GM19239 (cell line): ENCODE measurements at places on chromosomes 2 and 18.
A peak's percentile ranks its signal among the peaks of the same experiment; 100 is the strongest.

DNA sequence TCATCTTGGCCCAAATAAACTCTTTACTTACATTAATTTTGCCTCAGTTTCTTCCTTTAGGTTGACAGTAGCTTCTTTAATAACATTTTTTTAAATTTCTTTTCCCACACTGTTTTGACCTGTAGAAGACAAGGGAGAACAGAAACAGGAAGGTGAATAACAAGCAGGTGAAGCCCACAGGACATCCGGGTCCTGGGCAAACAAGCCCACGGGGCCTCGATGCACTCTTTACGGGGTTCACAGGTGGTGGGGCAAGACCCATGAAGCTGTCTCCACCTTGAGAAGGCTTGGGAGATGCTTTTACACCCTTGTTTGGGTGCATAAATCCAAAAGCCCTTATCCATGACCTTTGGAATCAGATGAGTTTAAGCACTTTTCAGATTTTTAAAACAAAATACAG lies 301.0 kb upstream of the MGAT5 start:
- DNase-seq = no peak

- DNase-seq = no peak
Observed at GRCh38 chr2:26860211-26860850, 12.4 kb downstream of the DPYSL5 start.

DNA sequence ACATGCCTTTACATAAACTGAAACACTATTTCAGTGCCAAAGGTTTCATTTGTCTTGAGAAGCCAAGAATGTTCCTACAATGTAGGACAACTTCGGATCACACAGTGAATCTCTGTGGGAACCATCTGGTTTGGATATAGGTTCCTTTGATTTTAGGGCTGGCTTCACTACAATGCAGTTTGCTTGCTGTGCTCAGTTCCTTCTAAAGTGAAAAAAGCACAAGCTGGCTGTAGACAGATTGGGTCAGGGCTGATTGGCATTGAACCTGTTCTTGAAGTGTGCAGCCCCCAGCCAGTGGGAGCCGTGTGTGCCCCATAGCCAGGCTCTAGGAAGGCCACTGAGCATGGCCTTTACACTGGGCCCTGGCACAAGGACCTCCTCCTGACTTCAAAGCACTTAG lies 167.9 kb upstream of the HNRNPA3 start:
- DNase-seq = no peak

- DNase-seq = no peak
Observed at GRCh38 chr2:199100326-199101110, 357.2 kb downstream of the SATB2 start.

GRCh38 chr2:163594497-163594896 lies 141.3 kb downstream of the FIGN start:
- no peak for DNase-seq

DNA sequence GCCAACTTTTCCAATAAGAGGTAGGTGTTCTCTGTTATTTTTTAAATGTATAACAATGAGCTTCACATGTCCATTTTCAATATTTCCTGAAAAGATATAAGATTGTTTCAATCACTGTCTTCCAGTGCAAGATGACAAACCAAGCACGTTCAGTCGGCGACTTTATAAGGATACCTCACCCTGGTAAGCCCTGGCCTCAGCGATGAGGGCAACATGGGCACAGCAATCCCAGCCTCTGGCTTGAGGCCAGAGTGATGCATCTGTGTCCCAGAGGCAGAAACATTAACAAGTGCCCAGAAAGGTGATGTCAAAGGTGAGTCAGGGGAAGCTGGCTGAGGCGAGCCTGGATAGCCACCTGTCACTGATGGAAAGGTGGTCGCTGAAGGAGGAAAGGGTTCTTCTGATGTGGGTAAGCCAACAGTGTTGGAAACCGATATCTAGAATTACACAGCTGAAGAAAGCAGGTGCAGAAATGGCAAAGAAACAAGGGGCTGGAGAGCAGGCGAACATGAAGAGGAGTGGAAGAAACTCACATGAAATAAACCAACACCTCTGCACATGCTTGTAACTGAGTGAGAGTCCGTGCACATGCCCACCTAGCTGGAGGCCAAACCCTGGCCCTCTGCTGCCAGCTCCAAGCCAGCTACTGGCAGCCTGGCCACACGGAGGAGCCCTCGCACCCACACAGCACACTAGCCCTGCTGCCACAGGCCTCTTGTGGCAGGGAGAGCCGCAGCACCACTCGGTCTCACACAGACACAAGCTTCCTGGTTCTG lies 65.5 kb downstream of the FBXO15 start:
- DNase-seq = peak; percentile 53

GRCh38 chr18:53567929-53568574 lies 656.4 kb downstream of the MBD2 start:
- peak; percentile 15 for DNase-seq

DNA sequence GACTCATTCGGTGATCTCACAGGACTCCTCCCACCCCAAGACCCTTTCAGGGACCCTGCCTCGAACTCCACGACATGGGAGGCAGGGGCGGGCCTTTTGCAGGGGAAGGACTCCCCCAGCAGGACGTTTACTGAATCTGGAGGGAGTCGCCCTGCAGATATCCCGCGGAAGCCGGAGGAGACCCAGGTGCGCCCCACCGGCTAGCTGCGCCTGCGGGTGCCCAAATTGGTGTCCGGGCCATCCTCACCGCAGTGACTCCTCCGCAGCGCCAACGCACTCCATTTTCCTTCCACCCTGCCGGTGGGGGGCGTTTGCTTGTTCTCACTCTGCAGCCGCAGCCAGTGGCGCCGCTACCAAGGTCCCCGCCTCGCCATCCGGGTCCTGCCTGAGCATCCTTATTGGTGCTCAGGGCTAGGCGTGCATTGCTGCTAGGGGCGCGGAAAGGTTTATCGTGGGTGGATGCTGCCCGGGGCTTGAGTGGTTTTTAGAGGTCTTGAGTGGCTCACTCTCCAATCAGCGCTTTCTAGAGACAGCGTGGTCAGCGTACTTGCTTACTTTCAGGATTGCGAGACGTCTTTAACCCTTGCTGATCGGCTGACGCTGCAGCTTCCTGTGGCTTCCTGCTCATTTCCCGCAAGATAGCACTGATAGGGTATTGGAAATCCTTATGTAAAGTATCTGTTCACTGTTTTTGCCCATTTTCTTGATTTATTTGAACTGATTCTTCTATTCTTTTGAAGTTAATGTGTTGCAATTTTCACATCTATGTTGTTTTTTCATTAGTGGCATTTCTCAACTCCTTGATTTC lies 81.4 kb downstream of the BIN1 start:
- DNase-seq = peak; percentile 52

- no peak for DNase-seq
Observed at GRCh38 chr2:239824046-239824694, 201.0 kb downstream of the NDUFA10 start.

- no peak for DNase-seq
Observed at GRCh38 chr18:78074400-78075020, 824.9 kb downstream of the GALR1 start.

- DNase-seq = no peak
Observed at GRCh38 chr2:155679647-155680046, 652.9 kb downstream of the NR4A2 start.

- no peak for DNase-seq
Observed at GRCh38 chr18:69947361-69948133, at the start of gene CD226. Gene CD226, minus strand, starts transcription at chr18:69947873. Its CDS starts 467 bp downstream, at chr18:69947406.

DNA sequence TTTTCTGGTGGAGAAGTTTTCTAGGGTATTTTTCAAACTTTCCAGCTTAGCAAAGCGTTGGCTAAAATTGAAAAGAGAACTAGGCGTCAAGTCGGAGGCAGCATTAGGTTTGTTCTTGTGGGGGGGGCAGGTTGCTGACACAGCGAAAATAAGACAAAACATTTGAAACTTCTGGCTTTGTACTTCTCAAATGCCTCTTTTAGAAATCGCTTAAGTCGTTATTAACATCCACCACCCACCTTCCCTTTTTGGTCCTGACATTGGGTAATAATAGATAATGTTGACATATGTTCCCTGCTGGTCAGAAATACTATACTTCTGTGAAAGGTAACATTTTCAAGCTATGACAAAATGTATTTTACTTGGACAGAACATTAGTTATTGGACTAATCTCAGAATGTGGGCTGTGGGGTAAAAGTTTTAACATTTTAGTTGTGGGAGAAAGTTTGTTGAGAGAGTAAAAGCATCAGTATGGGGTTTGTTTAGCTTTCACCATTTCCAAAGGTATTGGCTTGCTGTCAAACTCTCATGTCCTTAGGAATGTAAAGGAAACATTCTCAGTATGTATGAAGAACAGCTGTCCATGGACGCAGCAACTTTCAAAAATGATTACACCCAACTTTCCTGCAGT lies 88.1 kb upstream of the ZEB2 start:
- DNase-seq = no peak

DNA sequence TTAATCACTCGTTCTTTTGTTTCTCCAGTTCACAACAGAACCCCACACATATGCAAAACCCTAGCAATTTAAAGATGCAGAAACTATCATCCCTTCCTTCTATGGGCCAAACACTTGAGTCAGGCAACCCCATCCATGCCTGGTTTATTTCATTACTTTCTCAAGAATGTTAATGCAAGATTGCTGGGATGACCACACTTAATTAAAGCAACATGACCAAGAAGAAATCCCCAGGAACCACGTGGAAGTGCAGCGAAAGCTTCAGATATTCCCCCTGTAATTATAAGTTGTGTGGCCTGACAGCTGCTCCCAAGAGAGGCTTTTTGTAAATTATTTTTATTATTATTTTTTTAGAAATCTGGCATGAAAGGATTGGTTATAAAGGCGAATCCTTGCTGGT lies 246.2 kb upstream of the ID2 start:
- no peak for DNase-seq

DNA sequence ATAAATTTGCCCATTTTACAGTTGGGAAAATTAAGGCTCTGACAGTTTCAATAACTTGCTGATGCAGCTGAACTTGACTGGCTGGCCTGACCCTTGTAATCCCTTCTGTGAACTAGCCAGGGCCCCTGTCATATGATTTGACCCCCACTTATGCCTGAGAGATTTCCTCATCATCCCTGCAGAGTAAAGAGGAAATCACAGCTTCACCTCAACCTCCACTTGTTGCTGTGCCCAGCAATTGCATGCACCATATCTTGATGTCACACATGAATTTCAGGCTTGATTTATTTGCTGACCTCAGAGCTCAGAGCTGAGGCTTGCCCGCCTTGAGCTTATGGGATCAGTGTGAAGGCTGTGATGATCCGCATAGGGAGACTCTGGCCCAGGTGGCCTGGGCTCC lies 108.1 kb downstream of the ACOXL start:
- DNase-seq = no peak

DNA sequence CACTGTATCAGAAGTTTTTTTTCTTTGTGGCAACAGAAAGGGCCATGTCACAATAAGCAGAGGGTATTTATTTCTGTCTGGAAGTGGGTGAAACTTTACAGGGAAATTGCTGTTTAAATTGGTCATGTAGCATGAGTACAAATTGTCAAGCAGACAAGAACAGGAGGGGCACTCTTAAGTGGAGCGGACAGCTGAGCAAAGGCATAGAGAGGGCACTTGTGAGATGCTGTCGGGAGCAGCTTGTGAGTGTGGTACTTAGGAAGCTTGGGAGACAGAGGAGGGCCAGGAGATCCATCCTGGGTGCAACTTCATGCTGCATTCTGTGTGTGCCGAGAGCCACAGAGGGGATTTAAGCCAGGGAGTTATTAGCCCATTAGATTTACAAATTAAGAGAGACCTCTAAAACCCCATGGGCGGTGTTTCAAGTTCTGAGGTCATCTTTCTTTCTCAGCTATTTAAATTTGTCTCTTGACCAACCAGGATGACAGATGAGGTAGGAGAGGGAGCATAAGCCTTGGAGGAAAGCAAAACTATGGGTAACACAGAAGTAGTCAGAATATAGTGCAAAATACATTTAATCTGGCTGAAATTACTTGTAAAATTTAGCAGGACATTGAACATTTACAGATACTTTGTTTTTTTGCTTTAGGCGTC lies 30.4 kb downstream of the INPP4A start:
- no peak for DNase-seq

GRCh38 chr18:63936932-63937393 lies 12.1 kb upstream of the HMSD start:
- DNase-seq = no peak

DNA sequence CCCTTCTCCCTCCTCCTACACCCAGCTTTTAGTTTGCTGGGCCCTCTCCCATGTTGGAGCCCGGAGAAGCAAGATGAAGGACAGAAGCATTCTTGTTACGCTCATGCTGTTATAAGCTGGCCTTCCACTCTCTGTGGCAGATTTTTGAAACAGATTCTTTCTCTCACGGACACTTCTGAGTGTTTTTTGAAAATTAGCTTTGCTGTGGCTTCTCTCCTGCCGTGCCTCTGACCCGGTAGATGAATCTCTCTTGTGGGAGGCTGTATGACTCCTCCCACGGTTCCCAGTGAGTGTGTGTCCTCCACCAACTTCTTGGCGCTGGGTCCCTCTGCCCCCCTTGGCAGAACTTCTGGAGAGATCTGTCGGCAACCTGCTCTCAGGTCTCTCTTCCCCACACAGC lies 269.3 kb upstream of the MYT1L start:
- no peak for DNase-seq

GRCh38 chr2:101587251-101587650 lies 110.3 kb upstream of the MAP4K4 start:
- DNase-seq = no peak

DNA sequence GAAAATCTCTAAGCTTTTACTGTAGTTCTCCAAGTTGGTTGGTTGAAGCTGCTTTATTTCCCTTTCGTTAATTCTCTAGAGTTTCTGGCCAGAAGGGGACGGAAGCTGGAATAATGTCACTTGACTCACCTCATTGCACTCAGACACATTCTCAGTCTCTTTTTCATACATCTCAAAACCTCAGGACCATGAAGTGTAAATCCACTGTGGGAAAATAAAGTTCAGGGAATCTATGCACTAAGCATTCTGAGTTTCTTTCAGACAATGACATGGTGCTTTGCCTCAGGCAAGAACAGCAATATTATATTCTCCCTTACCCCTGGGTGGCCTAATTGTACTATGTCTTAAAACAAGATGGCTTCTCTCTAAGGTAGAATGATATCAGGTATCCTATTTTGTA lies 167.8 kb downstream of the PRPF40A start:
- DNase-seq = no peak

- no peak for DNase-seq
Observed at GRCh38 chr2:126646026-126646425, 9.9 kb upstream of the GYPC start.

- DNase-seq = no peak
Observed at GRCh38 chr2:232382331-232383225, 4.0 kb downstream of the ALPP start.

DNA sequence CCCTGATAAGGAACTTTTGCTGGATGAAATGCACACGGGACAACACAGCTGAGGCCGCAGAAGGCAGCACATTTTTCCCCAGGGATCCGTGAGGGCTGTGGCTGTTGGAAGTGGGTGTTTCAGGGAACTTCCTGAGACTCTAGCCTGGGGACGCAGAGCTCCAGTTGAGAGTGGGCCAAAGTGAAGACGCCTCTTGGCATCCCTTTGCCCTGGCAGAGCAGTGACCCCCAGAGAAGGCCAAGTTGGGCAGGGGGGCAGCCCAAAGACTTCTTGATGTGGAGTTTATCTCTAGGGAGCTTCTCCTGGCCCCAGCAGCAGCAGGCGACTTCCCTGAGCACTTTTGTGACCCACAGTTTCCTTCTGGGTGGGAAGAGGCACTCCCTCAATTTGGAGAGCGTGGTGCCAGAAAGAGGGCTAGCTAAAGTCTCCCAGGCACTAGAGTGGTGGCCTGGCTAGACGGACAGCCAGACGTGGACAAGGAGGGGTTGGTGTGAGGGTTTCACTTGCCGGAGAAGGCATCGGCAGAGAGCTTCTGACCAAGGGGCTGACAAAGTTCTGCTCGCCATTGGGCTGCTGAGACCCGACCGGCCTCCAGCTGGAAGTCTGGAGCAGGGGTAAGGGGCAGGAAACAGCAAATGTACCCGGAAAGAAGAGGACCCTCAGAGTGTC lies 108.8 kb downstream of the ACKR3 start:
- no peak for DNase-seq
